ENCODE measurements at places on chromosomes 11 and 22.

GRCh38 chr11:5705688-5706087 is 16.1 kb downstream of the TRIM22 start:
- no peak for DNase-seq

- DNase-seq = no peak
These were observed 7.0 kb downstream of the EXPH5 start for GRCh38 chr11:108586600-108586999.

DNA sequence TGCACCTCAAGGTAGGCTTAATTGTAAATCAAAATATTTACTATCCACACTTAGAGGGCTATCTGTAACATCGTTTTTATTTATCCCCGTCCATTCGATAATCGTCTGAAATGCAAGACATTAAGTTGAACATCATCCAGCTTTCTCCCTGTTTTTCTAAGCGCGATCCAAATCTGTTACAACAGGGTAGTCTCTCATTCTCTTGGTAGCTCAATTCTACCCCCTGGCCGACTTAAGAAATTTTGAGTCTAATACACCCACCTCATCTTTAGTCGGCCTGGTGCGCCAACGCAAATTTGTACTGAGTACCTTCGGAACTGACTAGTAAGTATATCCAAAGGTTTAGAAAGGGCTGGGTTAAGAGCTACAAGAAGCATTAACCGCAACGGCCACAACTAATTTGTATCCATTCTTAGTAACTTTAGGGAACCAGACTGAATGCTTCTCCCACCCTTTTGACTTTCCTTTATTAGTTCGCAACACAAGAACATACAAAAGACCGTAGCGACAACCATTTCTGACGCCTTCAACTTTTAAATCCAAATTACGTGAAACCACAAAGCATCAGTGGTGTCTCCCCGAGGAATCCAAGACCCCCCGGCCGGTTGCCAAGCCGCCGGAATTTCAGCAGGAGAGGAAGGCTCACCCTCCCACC is 1.0 kb upstream of the ZNF143 start:
- no peak for DNase-seq

DNA sequence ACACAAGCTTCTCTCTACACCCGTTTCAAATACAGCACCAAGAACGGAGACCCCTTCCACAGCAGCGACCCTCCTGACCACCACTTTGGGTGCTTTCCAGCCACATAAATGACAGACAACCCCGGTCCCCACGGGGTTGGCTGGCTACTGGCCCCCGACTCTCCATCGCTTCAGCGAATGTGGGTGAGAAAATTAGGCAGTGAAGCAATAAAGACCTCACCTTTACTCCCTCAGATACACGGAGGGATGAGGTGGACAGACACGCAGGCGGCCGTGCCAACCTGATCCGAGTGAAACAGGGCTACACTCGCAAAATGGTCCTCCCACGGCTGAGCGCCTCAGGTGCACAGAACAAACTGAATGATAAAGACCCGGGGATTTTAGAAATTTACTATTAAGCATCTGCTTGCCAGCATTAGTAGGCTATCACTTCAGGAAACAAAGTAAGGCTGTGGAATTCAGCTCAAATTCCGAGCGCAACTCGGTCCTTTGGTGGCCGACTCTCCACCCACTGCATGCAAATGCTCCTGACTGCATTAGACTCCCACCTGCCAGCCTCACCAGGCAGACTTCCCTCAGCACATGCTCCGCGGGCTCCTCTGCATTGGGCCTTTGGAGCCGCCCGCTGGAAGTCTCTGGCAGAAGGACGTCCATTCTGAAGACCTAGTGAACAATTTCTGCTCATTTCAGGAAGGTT is 12.8 kb upstream of the EFCAB6 start:
- DNase-seq = no peak

GRCh38 chr22:30014244-30014643 is 66.0 kb upstream of the HORMAD2 start:
- DNase-seq = no peak

GRCh38 chr11:109696191-109696897 is 274.4 kb downstream of the C11orf87 start:
- DNase-seq = peak; percentile 24

GRCh38 chr11:128943428-128943976 is 831 bp upstream of the TP53AIP1 start:
- DNase-seq = no peak

DNA sequence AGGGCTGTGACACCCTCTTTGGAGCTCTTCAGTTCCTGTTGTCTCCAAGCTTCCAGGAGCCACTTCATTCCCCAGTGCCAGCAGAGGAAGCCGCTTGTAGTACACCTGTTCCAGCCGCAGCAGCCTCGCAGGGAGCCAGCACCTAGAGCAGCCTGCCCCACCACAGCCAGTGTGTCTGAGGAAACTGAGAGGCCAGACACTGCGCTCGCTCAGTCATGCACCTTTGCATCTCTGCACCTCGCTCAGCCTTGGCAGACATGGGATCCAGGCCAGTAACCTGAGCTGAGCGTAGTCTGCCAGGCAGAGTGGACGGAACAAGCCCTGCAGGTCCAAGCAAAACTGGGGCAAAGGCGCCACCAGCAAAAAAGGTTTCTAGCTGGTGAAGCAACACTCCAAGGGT is 1072.1 kb downstream of the JRKL start:
- DNase-seq = no peak

DNA sequence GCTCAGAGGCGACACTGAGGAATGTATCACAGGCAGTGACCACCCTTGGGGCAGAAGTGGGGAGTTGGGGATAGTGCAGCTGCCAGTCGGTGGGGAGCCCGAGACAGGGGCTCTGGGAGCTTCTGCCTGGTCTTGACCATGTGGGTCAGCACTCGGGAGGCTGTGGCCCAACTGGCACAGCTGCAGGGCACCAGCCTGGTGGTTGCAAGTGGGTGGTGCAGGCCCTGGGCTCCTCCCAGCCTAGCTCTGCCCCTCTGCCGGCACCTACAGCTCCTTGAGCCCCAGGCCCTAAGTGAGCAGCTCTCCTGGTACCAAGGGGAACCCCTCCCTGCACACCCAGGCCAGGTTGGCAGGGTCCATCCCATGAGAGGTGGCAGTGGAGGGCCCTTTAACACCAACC is 12.6 kb upstream of the RASL10A start:
- DNase-seq = no peak

DNA sequence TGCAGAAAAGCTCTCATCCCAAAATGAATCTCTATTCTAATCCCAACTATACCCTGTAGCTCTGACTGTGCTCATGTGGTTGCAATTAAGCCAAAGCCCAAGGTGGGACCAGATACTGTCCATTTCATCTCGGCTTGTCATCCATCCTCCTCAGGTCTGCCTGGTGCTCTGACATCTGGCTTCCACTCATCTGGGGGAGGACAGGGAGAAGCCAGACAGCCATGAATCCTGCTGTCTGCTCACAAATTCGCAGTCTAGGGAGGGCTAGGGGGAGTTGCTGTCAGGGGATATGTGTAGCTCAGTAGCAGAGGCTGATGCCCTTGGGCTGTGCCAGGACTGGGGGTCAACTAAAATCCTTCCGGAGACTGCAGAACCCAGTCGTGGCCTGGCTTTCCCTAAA is 167.1 kb downstream of the ETS1 start:
- DNase-seq = no peak

GRCh38 chr22:37172266-37173245 is 15.5 kb downstream of the C1QTNF6 start:
- DNase-seq = no peak

DNA sequence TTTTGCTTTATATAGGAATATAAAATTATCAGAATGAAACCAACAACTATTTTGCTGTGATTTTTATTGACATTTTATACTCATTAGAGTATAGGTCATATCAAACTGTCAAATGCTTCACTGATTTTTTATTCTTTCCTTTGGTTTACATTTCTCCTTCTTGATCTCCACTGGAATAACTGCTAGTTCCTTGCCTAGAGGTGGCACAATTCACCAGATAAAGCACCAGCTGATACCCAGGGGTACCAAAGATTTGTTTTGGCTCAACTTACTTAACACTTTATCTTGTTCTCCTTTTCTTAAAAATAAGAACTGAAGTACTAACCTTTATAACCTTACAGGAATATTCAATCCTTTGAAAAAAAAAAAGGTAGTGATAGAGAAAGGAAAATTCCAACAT is 725.1 kb upstream of the CHORDC1 start:
- no peak for DNase-seq

- peak; percentile 28 for DNase-seq
These were observed 16.5 kb downstream of the ZBTB16 start for GRCh38 chr11:114075891-114076441.

GRCh38 chr11:66462911-66463310 is 3.8 kb upstream of the PELI3 start:
- DNase-seq = no peak

GRCh38 chr11:69325446-69325845 is 31.5 kb downstream of the MYEOV start:
- DNase-seq = no peak

- DNase-seq = no peak
These were observed 3.4 kb upstream of the MOGAT2 start for GRCh38 chr11:75714211-75714610.

DNA sequence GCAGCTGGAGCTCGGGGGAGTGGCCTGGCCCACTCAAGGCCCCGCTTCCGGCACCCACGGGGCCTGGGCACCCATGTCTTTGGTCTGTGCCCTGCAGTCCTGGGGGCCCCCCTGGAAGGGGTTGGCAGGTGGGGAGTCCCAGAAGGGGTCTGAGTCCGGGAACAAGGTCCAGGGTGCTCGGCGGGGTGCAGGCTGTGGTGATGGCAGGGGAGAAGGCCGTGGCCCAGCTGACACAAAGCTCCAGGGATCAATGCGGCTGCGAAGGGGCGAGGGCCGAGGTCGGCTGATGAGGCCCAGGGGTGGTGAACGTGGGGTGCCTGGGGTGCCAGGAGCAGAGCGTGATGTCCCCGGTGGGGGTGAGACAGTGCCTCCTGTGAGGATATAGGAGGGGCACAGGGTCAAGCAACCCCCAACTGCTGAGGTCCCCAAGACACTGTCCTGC is 2.7 kb upstream of the KCNK7 start:
- DNase-seq = no peak

DNA sequence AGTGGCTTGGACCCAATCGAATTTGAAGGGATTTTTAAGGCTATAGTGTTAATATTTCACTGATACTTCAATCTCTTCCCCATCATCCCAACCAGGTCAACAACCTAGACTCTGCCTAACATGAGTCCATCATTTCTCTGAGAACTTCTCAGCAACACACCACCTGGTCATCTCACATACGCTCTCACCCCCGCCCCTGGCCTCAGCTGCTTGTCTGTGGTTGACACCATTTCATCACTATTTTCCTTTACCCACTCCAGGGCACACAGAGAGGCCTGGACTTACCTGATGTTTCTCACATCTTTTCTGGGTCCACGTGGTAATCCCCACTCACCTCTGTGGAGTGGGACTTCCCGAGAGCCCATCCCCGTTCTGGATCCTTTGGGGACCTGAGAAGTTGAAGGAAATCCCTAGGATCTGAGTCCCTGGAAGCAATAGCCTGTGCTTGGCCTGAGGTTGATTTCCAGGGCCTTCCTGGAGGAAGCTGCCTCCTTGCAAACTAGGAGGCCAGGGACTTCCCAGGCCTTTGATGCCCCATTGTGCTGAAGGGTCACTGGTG is 3.2 kb downstream of the P2RX3 start:
- DNase-seq = no peak

DNA sequence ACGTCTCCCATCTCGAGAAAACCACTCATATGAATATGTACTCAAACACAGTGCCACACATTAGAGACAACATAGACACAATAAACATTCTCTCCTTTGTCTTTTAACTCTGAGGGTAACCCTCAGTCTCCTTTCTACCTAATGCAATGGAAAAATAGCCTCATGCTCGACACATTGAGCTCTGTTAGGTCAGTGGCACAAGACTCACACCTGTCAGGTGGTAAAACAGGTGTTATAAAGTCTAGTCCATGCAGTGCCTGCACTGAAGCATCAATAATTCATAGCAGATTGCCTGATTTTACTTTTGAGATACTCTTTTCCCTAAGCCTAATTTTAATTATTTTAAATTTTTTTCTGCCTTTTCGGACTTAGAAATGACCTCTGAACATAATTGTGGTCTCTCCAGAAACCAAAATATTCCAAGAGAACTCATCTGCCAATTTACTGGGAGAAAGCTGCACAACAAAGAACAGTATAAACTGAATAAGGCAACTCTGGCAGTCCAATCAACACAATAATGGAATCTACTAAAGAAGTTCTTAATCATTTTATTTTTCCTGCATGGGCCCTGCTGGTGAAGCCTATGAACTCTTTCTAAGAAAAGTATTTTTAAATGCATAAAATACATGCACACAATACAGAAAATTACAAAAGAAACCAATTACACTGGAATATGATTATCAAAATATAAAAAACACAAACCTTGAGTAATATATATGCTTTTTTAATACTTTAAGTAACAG is 9.9 kb downstream of the RDX start:
- DNase-seq = no peak

- DNase-seq = no peak
These were observed 30.3 kb upstream of the NAP1L4 start for GRCh38 chr11:3022300-3022967.

DNA sequence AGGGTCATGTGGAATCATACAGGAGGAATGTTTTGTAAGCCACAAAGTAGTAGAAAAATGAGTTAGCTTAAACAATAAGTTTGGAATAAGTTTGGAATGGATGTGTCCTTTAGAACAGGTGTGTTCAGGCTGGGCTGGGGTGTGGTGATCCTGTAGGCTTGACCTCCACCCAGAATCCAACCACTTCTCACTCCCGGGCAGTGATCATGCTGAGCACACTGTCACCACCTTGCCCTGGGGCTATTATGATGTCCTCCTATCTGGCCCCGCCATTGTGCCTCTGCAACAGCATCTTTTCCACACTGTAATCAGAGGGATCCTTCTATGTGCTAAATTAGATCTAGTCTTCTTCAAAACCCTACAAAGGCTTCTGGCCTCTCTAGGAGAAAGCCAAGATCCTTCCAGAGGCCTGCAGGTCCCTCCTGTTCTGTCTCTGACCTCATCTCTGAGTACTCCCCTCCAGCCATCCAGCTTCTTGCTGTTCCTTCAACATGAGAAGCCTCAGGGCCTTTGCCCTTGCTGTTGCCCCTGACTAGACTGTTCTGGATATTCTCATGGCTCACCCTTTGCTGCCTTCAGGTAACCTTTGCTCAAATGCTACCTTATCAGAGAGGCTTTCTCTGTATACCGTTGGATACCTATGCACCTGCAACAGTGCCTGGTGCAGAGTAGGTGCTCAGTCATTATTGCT is 18.8 kb upstream of the ACCSL start:
- DNase-seq = no peak

- no peak for DNase-seq
These were observed 912 bp downstream of the PTPRCAP start for GRCh38 chr11:67436459-67437081.
